ENCODE measurements at places on chromosomes 12 and 14.

- DNase-seq: no peak
These were observed 12.4 kb upstream of the EVL start for GRCh38 chr14:100052819-100053218.

DNA sequence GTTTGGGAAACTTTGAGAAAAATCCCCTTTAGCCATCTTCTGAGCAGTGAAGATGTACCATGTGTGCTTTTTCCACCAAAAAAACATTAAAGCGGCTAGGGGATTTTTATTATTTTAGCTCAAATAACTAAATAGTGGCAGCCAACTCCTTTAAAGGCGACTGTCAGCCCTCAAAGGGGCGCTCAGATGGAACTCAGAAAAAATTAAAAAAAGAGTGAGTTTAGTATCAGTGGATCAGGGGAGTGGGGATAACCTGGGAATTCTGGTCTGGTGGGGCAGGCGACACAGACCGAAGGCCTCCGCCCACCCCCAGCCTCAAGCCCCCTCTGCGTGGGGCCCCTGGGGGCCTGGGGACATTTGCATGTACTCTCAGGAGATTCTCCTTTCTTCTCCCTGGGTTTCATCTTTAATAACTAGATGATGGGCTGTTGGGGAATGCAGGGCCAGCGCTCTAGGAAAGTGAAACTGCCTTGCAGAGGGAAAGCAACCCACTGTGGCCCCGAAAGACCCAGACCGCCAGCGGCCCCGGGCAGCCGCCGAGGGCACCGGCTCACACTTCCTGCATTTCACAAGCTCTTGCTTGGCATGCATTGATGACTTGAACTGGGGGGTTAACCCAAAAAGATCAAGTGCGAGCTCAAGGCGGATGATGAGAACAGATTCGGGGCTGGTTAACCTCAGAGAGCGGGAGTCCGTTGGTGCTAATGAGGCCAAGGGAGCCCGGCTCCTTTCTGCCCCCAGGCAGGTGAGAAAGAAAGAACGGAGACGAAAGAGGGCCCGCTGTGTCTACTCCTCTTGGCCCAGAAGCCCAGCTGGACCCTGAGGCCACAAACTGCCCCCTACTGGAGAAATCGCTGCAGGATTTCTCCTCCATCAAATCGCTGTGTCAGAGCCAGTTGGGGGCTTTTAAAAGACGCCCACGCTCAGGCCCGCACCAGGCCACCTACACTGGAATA, 7.3 kb upstream of the BATF start:
- no peak for DNase-seq

GRCh38 chr12:122040579-122041386, 19.1 kb downstream of the BCL7A start:
- DNase-seq: no peak

GRCh38 chr14:67977434-67978034, 158.0 kb downstream of the RAD51B start:
- no peak for DNase-seq

DNA sequence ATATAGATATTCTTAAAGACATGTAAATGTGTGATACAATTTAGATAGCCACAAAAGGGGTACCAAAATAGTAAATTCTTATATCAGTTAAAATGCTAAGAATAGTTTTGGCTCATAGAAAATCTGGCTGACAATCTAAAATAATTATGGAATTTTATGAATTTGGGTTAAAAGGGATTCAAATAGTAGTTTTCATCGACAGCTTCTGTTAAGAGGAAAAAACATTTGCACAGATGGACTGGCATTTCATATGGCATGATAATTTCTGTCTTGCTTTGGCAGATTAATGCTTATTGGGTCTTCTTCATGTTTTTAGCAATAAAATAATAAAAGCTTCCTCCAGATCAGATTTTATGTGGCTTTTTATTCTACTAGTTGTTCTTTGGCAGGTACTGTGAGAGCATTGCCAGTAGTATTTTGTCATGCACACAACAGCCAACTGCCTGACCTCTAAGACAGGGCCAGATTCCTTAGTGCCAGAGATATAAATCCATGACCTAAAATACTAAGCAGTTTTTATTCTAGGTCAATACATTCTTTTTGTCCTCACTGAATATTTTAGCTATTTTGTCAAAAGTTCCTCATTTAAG, 9.1 kb downstream of the ABCD2 start:
- no peak for DNase-seq

GRCh38 chr12:89286501-89286900, 65.8 kb downstream of the DUSP6 start:
- no peak for DNase-seq

DNA sequence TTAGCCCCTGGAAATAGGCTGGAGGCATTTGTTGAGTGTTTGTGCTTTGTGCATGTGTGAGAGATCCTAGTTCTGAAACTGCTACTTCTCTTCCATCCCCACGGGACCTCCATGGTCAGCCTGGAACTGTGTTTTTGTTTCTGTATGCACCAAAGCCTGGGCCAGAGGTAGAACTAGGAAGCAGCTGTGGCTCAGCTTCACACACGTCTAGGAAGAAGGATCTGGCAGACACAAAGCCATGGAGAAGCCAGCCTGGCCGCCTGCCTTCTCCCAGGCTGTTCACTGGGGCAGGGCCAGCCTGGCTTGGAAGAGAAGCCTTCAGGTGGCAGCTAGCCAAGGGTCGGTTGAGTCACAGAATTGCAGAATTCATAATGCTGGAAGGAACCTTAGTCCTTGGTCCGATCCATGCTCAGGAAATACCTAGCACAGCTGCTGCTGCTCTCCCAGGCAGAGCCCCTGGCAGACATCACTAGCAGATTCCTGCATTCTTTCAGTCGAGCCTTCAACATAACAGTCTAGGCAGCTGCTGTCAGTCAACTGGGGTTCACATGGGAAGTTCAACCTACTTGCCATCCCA, 27.0 kb downstream of the RIN3 start:
- no peak for DNase-seq

DNA sequence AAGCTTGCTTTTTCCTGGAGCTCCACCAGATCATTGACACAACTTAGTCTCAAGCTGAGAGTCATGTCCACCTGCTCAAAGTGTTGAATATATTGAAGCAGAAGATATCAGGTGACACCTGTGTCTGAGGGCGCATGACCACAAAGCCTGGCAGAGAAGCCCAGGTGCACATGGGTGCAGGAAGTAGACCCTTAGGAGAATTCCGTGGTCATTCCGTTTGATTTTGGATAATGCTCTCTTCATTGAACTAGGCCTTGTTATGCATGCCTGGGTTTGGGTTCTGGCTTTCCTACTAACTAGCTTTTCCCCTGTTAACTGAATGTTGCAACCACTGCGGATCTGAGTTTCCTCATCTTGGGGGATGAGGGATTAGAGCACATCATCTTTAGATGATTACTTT, 7.1 kb downstream of the ARHGDIB start:
- no peak for DNase-seq

DNA sequence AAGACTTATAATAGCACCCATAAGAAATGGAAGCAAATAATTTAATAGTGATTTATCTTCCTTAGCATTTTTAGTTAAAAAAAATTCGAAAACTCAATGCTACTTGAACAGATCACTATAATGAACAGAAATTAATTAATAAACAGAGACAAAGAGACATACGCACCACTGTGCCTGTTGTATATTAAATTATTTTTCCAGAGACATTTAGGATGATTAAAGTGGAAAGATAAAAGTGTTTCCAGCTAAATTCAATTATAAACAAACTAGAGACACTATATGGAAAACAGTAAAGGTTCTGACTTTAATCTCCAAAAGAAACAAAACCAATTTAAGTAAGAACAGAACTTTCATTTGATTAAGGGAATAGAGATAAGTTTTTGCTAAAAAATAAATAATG, 3.4 kb downstream of the HIGD1C start:
- DNase-seq: no peak

DNA sequence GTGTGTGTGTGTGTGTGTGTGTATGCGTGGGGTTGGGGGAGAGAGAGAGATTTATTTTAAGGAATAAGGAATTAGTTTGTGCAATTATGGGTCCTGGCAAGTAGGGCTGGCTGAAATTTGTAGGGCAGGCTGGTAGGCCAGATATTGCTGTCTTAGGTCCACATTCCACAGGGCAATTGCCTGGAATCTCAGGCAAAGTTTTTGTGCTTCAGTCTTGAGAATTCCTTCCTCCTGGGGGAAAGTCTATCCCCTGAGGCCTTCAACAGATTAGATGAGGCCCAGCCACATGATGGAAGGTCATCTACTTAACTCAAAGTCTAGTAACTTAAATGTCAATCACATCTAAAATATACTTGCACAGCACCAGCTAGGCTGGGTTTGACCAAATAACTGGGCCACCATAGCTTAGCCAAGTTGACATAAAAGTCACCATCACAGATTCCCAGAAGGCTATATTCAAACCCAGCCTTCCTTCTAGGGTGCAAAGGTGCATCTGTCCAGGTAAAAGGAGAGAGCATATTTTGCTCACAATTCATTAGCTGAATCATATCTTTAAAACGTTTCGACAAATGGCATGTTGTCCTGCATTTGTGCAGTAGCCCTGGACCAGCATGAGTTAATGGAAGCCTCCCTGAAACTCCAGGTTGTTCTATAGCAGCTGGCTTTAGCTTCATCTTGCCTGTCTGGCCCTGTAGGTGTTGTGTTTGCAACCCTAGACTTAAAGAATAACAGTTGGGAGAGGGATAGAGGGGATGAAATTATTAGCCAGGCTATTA, 63.1 kb downstream of the C14orf132 start:
- no peak for DNase-seq

DNA sequence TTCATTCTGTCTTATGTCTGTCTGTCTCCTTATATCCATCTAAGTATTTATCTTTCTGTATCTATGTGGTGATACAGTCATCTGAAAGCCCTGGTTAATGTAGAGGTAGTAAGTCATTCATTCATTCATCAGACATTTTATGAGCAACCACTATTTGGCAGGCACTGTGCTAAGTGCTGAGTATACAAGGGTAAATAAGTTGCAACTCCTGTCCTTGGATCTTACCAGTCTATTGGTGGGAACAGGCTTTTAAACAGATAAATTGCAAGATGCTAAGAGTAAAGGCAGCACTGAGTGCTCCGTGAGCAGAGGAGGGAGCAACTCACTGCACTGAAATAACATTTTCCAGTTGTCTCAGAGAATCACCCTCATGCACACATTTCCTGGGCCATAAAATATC, 68.6 kb downstream of the TMEM30B start:
- no peak for DNase-seq

- DNase-seq: no peak
These were observed 417.6 kb downstream of the PCNX1 start for GRCh38 chr14:71324767-71325272.

- DNase-seq: no peak
These were observed 100.4 kb upstream of the ETV6 start for GRCh38 chr12:11549119-11549518.

DNA sequence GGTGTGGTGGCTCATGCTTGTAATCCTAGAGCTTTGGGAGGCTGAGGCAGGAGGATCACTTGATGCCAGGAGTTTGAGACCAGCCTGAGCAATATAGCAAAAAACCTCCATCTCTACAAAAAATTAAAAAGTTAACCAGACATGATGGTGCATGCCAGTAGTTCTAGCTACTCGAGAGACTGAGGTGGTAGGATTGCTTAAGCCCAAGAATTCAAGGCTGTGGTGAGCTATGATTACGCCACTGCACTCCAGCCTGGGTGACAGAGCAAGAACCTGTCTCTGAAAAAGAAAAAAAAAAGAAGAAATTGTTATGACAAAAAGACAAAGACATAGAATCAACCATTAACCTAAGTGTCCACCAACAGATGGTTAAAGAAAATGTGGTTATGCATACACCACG, 2.1 kb upstream of the ATP23 start:
- DNase-seq: no peak

DNA sequence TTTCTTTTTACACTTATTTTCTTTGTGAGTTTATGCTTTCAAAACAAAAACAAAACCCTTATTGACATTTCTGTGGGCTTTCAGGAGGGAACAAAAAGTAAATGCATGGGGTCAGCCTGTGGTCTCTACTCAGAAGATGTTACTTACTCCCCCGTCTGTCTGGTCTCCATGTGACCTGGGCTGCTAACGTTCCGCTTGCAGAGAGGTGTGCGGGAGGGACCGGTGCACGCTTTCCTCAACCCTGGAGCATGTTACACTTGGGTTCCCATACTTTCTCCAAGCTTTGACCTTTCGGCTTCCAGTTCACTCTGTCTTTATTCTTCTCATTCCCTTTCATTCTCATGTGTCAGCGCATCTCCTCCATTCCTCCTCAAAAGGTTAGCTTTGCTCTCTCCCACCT, 36.5 kb downstream of the ZC3H14 start:
- DNase-seq: no peak

DNA sequence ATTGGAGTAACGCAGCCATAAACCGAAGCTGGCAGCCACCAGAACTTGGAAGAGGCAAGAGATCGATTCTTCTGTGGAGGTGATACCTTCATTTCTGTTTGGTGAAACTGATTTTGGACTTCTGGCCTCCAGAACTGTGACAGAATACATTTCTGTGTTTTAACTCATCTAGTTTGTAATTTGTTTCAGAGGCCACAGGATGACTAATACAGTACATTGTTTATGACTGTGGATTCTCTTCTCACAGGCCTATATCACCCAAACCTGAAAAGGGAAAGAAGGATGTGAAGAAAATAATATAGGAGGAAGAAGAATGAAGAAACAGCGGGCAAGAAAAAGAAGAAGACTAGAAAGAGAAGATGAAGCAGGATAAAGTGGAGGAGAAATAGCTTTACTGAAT, 263.8 kb upstream of the DIO2 start:
- DNase-seq: no peak

- no peak for DNase-seq
These were observed 307.7 kb downstream of the CCDC91 start for GRCh38 chr12:28497889-28498411.

DNA sequence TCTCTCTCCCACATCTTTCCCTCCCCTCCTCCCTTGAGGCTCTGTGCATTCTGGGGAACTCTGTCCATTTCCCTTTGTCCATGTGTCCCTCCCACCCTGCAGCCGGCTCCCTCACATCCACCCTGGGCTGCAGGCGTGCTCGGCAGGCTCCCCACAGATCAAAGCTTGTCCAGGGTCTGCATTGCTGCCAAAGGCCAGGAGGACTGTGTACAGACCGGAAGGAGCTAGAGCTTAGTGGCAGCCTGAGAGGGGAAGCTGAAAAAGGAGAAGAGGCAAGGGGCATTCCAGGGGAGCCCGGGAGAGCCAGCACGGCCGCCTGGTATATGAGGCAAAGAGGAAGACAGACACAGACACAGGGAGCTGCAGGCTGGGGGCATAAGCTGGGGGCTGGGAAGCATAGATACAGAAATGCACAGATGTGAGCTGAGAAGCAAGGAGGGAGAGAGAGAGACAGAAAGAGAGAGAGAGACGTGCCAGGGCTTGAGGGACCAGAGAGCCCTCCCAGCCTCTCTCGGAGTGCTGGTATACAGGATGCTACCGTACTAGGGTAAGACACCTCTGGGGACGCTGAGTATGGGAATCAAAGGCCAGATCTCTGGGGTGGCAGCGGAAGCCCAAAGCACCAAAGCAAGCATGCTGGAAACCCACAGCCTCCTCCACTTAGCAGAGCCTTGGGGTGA, 3.3 kb downstream of the CD4 start:
- DNase-seq: no peak

GRCh38 chr12:104963757-104964156, 5.7 kb upstream of the SLC41A2 start:
- DNase-seq: no peak
